ENCODE measurements at places on chromosomes 3 and 15. TPM values are rescaled to one million over a fixed set of nuclear protein-coding genes. Genes with fewer than 3 reads are reported as not detected.

DNA sequence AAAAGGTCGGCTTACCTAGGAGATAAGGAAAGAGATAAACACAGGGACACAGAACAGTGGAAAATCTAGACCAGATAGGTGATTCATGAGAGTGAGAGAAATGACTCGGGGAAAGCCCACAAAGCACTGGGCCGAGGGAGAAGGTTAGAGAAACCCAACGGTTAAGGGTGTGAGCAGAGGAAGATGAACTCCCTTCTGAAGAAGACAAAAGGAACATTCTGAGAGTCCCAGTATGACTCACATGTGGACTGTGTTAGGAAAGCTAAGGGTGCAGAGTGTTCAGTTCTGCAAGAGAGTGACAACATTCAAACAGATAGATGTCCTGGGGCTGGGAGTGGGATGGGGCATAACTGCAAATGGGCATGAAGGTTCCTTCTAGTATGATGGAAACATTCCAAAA is 83.0 kb downstream of the CNTN3 start:
- no peak for DNase-seq

- DNase-seq: no peak
Measured at GRCh38 chr3:192366916-192367315, 360.4 kb downstream of the FGF12 start.

The NR1D2 gene
- total RNA-seq: 41.5 TPM

DNA sequence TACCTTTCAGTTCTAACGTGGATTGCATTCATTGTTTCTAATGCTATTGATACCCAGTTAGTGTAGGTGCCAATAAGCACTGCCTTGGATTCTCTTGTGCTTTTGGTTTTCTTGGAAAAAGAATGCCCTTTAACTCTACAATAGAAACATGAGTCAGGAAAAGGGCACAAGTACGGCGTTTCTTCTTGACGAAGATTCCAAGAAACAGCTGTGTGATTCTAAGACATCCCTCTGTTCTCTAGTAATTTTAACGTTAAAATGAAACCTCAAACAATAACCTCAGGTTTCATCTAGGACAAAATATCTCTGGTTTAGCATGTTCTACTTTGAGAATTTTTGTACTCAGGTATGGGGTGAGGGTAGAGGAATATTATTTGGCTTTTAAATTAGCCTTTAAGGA is 540.5 kb upstream of the ATP11B start:
- no peak for DNase-seq

The CFAP91 gene
- total RNA-seq: 6.4 TPM

The APEH gene
- 65.4 TPM for total RNA-seq

The MAPKBP1 gene
- total RNA-seq: 32.4 TPM
